HFFc6 (cell line): ENCODE measurements at places on chromosomes 11 and 22. TPM values are rescaled to one million over a fixed set of nuclear protein-coding genes. Genes with fewer than 3 reads are reported as not detected.

GRCh38 chr11:47183969-47184368 lies 2.3 kb downstream of the PACSIN3 start:
- no peak for DNase-seq

DNA sequence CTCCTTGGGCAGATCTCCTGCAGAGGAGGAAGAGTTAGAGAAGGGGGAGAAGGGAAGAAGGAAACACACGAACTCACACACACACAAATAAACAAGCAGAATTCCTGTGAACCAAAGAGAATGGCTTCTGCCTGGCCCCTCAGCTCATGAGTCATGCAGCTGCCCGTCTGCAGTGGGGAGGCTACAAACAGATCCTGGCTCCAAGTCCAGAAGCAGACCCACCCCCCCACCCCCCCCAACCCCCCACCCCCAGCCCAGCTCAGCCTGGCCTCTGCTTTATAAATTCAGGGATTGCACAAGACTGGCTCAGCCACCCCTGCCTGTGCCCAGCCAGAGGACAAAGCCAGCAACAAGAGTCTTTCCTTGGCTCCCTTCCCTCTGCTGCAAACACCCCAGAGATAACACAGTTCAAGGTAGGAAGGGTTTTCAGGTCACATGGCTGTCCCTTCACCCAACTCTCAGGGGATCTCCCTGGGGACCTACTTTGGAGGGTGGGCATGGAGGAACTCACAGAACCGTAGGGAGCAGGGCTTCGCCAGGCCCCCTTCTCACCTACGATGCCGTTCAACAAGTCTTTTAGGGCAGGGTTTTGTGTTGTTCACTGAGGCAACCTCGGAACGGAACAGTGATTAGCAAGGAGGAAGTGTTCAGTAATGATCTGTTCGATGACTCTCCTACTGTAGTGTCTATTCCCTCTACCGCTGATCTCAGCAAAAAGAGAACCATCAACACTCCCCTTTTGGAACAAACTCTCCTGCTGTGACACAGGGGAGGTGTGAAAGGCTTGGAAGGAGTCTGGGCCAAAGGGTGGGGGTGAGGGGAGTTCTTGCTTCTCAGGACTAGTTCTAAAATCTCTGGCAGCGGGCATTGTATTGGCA lies 35.5 kb downstream of the RPL27A start:
- DNase-seq = peak; percentile 87

GRCh38 chr11:130315354-130315970 lies 745 bp upstream of the ZBTB44 start:
- DNase-seq = no peak

DNA sequence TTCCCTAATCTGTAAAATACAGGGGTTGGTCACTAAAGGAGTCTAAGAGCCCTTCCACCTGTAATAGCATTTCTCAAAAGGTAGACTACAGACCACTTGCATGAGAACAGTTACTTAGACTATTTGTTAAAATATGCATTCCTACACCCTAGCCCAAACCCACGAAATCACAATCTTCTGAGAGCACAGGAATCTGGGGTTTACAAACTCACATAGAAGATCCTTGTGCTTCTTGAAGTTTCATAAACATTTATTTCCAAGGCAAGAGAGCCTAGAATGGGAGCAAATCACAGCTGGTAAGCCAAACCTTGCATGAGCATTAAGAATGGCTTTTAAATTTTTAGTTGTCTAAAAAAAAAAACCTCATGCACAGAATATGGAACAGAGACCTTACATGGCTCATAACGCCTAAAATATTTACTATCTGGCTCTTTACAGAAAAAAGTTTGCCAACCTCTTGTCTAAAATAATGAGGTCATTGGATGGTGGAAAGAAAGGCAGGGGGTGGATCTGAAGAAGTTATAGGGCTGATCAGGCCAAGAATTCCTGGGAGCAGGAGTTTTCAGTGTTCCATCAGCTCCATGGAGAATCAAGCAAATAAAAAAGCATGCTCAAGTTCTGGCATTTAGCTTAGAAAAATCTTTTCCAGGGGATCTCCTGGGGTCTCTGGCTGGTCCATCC lies 133.4 kb downstream of the CCDC34 start:
- DNase-seq = no peak

DNA sequence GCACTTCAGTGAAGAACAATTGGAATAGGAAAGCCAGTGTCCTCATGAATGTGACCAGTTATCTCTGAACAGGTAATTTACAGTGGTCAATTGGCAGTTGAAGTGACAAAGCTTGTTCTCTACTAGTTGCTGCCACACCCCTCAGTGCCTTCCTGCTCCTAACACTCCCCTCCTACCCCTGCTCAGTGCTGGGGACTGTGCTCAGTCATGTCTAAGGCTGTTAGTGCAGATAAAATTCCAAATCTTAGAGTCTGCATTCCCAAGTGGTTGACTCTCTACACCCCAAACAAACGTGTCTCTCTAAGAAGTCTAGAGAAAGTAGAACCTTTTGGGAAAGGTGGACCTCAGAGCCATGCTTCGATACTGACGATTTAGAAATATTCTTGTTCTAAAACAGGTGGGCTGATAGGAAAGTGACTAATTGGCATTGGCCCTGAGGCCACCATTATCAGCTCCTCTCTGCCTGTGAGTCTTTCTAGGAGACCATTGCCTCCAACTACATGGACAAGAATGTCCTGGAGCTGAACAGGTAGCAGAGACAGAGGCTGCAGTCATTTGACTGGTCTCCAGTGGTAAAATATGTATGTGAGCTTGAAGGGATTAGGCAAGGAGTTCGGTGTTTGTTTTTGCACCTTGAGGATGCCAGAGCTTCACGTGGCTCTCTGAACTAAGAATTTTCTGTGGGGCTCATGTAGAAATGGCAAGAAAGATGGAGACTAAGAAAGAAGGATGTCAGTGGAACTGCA lies 22.1 kb upstream of the NNMT start:
- DNase-seq = no peak

GRCh38 chr22:20422271-20423007 lies 15.2 kb downstream of the SCARF2 start:
- DNase-seq = peak; percentile 63

GRCh38 chr11:5815534-5815933 lies 6.8 kb downstream of the OR52N2 start:
- DNase-seq = no peak

DNA sequence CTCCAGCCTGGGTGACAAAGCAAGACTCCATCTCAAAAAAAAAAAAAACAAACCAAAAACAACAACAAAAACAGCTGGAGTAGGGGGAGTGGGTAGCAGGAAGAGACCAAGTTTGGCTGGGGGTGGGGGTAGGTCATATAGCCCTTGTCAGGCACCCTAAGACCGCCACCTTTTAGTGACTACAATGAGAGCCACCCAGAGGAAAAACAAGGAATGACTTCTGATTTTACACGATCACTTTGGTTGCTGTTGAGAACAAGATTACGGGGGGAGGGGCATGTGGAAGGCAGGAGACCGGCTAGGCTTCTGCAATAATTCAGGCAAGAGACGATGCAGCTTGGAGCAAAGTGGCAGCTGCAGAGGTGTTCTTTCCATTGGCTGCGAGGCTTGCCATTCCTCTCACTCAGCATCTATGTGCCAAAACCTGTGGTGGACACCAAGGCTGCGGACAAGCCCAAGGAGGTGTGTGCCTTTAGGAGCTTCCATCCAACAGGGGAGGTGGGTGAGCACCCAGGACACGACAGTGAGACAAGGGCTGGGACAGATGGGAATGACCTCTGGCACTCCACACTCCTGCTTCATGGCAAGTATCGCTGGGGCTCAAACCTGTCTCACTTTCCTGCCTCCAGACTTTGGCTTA lies 1.7 kb downstream of the RPS19BP1 start:
- no peak for DNase-seq

DGKZ gene
- 40.0 to 49.0 TPM (median 48.4 TPM) in 3 replicates for total RNA-seq

SMC1B gene
- total RNA-seq = not detected in 3 replicates

SLC25A1 gene
- 108 to 118 TPM (median 112 TPM) in 3 replicates for total RNA-seq
